ENCODE measurements at places on chromosomes 3 and 15.

DNA sequence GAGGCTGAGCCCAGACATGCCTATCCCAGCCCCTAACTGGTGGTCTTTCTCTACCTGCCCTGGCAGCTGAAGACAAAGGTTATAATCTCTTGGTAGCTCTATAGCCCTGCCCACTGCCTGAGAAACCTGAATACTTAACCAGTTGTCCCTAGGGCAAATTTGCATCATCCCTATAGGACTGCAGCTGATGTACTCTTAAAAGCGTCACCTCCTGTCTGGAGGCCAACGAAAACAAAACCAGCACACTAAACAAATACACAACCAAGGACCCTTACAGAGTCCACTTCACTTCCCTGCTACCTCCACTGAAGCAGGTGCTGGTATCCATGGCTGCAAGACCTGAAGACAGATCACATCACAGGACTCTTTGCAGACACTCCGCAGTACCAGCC is 98.0 kb downstream of the KCNAB1 start:
- DNase-seq: no peak

DNA sequence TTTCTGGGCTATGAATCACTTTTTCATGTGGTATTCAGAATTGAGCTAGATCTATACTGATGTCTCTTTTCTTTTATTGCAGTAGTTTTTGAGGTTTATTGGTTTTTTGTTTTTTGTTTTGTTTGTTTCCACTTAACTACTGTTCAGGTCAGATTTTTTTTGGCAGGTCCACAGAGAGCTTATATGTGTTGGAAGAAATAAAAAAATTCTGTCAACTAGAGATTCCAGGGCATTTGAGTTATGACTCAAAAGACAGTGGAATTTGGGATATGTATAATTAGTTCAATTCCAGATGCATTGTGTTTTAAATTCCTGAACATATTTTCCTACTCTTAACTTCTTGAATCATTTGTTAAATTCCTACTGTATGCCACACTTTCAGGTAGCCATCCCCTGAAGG is 727.2 kb downstream of the SI start:
- no peak for DNase-seq

GRCh38 chr15:40940296-40940801 is 11.2 kb downstream of the DLL4 start:
- no peak for DNase-seq

GRCh38 chr3:115004201-115005140 is 142.6 kb downstream of the ZBTB20 start:
- no peak for DNase-seq

DNA sequence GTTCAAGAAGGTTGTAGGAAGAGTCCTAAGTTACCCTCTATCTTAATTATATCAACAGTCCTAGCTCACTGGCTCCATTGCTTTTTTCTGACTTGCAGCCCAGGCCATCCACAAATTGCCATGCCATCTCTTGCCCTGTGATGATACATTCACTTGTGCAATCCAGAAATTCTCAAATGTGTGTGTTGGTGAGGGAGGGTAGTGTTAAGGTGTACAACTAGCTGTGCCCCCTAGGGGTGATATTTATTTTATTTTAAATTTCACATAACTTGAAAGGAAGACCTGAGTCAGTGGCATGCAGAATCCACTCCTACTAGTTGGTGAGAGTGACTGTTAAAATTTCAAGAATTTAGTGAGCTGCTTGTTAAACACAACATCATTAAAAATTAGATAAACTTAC is 156.1 kb upstream of the ANKRD28 start:
- no peak for DNase-seq

DNA sequence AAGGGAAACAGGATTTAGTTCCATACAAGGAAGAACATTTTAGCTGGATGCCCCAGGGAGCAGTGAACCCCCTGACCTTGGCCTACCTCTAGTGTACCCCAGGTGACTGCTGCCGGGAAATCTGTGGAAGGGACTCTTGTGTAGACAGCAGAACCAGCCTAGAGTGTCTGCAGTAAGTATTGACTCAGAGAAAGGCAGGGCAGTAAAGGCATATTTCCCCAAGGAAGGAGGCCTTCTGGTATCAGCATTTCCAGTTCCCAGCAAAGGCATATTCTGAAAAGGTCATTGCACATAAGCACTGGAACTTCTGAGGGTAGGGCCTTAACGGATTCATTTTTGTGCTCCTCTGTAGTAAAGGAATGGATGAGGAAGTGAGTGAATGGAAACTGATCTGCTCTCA is 246.2 kb downstream of the FAM43A start:
- DNase-seq: no peak

DNA sequence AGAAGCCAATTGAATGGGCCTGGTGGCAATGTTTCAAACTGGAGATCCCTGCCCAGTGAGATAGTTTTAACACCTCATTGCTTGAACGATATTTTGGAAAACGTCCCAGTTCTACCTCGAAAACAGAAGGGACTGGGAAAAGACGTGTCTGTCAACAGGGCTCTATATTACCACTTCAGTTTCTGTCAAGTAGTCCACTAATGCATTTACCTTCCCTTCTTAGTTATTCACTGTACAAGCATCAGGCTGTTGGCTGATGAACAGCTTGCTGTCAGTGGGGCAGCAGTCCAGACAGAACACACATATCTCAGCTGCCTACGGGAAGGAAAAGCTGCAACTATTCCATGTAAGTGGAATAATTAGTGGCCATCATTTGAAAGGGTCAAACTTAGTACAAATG is 794.7 kb upstream of the GBE1 start:
- no peak for DNase-seq

GRCh38 chr15:39079296-39079847 is 501.5 kb upstream of the THBS1 start:
- DNase-seq: no peak

DNA sequence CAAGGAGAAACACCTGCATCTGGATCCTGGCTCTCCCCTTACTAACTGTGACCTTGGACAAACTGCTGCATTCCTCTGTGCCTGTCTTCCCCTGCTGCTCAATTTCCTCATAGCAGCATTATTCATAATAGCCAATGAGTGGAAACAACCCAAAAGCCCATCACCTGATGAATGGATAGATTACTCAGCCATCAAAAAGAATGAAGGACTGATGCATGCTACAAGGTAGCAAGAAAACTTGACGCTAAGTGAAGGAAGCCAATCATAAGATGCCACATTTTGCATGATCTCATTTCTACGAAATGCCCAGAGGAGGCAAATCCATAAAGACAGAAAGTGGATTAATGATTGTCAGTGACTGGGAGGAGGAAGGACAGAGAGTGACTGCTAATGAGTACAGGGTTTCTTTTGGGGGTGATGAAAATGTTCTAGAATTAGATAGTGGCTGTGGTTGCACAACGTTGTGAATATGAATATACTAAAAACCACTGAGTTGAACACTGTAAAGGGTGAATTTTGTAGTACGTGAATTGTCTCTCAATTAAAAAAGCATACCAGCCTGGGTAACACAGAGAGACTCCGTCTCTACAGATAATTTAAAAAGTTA is 11.2 kb downstream of the IGDCC4 start:
- DNase-seq: no peak

GRCh38 chr3:192747746-192748145 is 20.4 kb upstream of the FGF12 start:
- DNase-seq: no peak

- DNase-seq: no peak
Observed at GRCh38 chr3:17301271-17301670, 416.5 kb downstream of the PLCL2 start.

DNA sequence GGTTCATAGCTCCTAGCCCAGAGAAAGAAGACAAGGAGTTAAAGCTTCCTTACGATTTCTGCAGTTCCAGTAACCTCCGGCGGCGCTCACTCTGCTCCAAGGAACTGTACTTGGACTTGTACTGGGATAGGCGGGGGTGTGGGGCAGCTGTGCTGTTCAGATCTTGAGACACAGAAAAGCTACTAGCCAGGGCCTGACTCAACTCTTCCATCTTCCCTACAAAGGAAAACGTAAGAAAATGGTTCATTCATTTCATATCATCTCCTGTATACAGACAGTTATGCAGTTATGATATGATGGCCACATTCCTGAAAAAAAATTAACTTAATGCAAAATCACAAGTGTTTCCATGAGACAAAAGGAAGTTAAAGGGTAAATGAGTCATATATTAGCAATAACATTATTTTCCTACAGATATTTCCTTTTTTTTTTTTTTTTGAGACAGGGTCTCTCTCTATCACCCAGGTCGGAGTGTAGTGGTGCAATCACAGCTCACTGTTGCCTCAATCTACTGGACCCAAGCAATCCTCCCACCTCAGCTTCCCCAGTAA is 4.6 kb downstream of the SNUPN start:
- DNase-seq: no peak

GRCh38 chr3:194342861-194343560 is 8.1 kb downstream of the CPN2 start:
- DNase-seq: no peak

DNA sequence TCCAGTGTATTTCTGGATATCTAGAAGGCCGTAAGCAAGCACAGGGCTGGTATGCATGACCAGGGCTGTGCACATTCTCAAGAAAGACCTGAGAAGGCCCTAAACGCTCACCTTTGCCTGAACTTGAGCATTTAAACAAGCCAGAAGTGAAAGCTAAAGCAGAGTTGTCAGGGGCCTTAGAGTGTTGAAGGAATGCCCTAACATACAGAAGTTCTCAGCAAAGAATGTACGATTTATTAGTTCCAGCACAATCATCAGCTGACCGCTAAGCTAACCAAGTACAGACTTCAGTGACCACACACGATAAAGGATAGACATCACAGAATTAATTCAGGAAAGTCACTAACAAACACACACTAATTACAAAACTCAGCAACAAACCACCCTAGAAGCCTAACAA is 8.7 kb downstream of the HLTF start:
- no peak for DNase-seq

- peak; percentile 64 for DNase-seq
Observed at GRCh38 chr3:106255870-106256248, 387.0 kb upstream of the CBLB start.

Measured in CD4-positive, alpha-beta T cell treated with Interleukin-15 for 1 hour (primary cell).